ENCODE measurements at places on chromosomes 6 and 20.

DNA sequence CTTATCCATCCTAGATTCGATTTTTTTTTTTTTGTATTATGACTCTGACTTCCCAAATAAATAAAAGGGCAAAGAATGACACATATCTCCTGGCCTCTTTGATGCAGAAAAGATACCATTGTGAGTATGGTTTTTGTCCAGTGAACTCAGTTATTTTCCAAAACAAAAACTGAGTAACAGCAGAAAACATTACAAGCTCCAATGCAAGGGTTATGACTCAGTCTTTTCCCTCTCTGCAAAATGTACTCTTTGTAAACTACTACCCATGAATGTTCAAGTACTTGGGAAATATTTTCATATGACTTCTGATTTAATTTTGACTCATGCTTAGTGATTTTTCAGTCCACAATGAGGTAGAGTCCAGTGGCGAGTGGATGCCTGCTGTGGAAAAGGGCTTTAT lies 355.3 kb downstream of the RNF144B start:
- no peak for DNase-seq

- no peak for DNase-seq
Measured at GRCh38 chr20:25856256-25856884, 159.7 kb upstream of the ZNF337 start.

- DNase-seq = no peak
Measured at GRCh38 chr20:48075591-48076174, 290.4 kb upstream of the SULF2 start.

GRCh38 chr20:25016471-25016870 lies 23.9 kb upstream of the APMAP start:
- DNase-seq = no peak

DNA sequence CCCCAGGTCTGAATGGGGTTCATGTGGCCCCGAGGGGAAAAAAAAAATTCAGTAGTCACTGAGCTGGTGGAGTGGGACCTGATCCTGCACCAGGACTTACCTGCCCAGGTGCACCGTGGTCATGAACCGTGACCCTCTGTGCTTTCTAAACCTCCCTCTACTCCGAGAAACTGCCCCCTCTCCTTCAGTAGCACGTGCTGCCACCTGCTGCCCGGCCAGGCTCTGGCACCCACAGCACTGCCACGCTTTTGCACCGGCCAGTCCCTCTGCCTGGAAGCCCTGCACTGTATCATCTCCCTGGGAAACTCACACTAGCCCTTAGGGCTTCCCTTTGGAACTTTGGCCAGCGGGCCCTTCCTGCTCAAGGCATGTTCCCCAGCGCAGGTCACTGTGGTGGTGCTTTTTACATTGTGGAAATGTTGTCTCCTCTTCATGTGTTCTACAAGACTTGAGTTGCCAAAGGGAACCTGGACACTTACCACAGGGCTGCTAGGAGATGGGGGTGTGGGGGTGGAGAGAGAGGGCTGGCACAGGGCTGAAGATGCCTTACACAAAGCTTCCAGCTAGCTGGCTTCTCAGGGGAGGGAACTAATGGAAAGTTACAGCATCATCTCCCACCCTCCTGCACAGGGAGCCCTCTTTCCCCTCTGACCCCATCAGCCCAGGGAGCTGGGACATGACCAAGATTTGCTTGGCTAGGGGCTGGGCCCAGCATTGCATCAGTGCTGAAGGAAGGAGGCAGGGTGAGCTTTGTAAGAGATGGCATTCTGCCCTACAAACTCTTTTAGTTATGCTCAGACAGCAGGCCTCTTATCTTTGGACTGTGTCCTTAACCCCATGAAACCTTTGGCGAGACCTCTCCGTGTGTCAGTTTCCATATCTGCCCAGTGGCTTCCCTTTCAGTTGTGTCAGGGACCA lies 2.5 kb upstream of the PTPRT start:
- no peak for DNase-seq

- DNase-seq = no peak
Measured at GRCh38 chr6:163461696-163462095, 47.2 kb downstream of the QKI start.
